ENCODE measurements at places on chromosomes 1 and 21. TPM values are rescaled to one million over a fixed set of nuclear protein-coding genes. Genes with fewer than 3 reads are reported as not detected.

Gene S100A4
- 53.3 TPM for total RNA-seq

Gene RAB42
- total RNA-seq, result 5.5 TPM

GRCh38 chr1:43505077-43505780 is 25.5 kb upstream of the PTPRF start:
- DNase-seq, result no peak

- DNase-seq, result no peak
Measured at GRCh38 chr1:215830226-215830810, 263.2 kb downstream of the KCTD3 start.

Gene SH2D5
- not detected for total RNA-seq

Gene TAS1R3
- 0.43 TPM for total RNA-seq

DNA sequence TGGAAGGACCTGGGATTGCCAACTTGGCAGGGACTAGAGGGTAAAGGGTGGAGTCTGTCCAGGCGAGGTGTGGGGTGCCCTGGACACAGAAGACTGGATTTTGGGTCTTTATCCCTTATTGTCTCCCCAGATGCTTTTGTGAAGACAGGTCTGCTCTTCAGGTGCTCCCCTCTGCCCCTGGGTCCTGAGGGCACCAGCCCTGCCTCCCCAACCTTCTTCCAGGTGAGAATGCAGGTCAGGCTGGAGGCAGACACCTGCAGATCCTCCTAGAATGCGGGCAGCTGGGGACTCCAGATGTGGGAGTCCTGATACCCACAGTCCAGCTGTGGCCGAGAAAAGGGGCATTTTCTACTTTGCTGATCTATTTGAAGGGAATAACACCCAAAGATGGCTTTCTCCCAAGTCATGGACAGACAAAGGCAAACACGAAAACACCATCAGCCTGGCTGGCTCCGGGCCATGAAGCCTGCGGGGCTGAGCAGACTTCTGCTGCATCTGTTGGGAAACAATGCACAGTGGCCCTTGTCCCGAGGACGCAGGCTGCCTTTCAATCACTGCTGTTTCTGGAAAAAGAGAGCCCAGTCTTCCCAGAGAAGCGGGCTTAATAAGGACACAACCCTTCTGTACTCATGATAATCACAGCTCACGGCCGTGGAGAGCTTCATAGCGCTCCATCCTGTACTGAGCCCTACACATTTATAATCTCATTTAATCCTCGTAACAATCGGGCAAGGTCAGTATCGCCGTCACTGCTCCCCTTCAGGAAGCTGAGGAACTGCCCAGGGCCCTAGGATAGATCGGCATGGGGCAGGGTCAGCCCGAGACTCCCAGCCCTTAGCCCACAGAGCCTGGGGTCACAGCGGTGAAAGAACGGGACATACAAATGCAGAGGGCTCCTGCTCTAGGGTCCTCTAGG is 62.0 kb upstream of the ABCG1 start:
- DNase-seq, result no peak

GRCh38 chr1:93033785-93034184 is 45.3 kb upstream of the MTF2 start:
- no peak for DNase-seq

DNA sequence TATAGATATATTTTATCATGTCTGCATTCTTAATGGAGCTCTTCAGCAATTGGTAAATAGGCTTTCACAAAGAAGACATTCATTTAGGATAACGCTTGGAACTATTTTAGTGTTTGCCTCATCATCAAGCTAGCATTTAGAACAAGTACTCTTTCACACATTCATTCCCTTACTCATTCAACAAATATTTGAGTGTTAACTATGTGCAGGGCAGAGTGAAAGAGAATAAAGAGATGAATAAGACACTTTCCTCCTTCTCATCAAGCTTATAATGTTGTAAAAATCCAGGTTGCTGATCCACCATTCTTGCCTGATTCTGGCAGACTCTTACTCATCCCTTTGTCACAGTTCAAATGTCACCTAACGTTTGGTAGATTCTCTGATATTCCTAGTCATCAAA is 386.3 kb upstream of the BEND5 start:
- no peak for DNase-seq

DNA sequence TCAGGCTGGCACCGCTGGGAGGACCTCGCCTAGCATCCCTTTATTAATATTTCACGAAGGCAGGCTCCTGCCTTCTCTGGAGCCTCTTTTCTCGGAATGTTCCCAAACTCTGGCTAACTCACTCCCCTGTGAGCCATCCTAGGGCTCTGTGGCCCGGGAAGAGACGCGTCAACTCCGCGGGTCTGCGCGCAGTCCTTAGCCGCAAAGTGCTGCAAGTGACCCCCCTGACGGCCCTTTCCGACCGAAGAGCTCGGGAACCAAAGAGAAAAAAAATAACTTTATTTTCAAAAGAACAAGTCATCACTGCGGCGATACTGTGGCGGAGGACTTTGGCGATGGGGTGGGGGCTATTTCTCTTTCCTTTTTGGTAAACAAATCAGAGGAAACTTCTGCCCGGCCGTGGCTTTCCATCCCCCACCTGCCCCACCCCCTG is 14.6 kb downstream of the NR5A2 start:
- no peak for DNase-seq

- DNase-seq, result no peak
Measured at GRCh38 chr1:192639607-192640368, 3.8 kb downstream of the RGS13 start.

DNA sequence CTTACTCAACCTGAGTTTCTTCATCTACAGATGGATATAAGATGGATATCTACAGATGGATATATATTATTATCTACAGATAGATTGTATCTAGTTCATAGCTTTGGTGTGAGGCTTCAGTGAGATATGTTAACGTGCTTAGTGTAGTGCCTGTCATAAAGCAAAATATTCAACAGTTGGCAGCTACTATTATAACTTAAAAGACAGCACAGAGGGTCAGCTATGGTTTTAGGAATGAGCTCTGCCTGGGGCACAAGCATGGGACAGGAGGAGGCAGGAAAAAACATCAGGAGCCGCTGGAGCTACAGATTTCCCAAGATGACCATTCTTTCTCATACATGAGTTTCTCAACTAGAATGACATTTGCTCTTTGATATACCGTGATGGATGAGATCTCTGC is 1.3 kb upstream of the CYB5R1 start:
- DNase-seq, result no peak

Gene NBPF3
- total RNA-seq, result 42.8 TPM

Data from stomach (tissue), 19 donors.